Activated naive CD8-positive, alpha-beta T cell treated with anti-CD3 and anti-CD28 coated beads for 36 hours (primary cell): ENCODE measurements at places on chromosomes 11 and 22. TPM values are rescaled to one million over a fixed set of nuclear protein-coding genes. Genes with fewer than 3 reads are reported as not detected.

- DNase-seq, result no peak
- H3K27ac ChIP-seq, result peak overlapping the region; percentile 62
- peaks cover 16% of the 10 kb centered on the region for H3K4me1 ChIP-seq
- peaks cover 2% of the 10 kb centered on the region for H3K36me3 ChIP-seq
Observed at GRCh38 chr22:39832627-39833074, 60.9 kb downstream of the ENTHD1 start.

DNA sequence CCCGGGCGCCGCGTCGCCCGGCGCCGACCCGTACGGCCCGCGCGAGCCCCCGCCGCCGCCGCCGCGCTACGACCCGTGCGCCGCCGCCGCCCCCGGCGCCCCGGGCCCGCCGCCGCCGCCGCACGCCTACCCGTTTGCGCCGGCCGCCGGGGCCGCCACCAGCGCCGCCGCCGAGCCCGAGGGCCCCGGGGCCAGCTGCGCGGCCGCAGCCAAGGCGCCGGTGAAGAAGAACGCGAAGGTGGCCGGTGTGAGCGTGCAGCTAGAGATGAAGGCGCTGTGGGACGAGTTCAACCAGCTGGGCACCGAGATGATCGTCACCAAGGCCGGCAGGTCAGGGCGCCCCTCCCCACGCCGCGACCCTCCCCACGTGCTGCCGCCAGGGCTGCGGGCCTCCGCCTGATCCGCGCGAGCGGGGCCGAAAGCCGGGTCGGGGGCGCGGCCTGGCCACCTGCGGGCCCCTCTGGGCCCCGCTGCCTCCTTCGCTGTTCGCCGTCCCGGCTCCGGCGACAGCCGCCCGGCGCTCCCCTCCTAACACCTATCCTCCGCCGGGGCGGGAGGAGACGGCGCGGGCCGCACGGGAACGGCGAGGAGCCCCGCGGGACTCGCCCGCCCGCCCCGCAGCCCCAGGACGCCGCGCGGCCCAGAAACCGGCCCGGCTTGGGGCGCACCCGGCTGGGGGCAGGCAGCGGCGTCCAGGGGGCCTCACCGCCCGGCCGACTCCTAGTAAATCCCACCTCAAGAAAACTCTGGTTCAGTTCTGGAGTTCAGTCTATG, 560 bp downstream of the TBX1 start:
- H3K27me3 ChIP-seq, result peaks cover 77% of the 10 kb centered on the region
- DNase-seq, result no peak
- H3K36me3 ChIP-seq, result no peaks in the 10 kb centered on the region
- peaks cover 22% of the 10 kb centered on the region for H3K4me1 ChIP-seq
- no peak overlapping the region for H3K27ac ChIP-seq

GRCh38 chr11:132114743-132115142, 744.3 kb downstream of the NTM start:
- H3K4me3 ChIP-seq, result no peak overlapping the region
- no peaks in the 10 kb centered on the region for H3K36me3 ChIP-seq
- H3K27me3 ChIP-seq, result no peaks in the 10 kb centered on the region
- H3K4me1 ChIP-seq, result no peaks in the 10 kb centered on the region
- DNase-seq, result no peak

DNA sequence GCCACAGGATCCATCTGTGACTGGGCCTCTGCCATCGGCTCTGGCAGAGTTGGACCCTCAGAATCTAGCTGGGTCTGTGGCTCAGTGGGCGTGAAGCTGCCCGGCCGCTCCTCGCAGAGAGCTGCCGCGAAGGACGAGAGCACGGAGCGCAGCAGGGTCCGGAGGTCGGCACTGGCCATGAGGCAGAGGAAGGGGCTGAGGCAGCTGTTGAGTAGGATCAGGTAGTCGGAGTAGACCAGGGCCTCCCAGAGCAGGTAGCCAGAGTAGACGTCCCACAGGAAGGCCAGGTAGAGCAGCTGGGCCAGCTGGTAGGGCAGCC, 912 bp downstream of the GPR152 start:
- no peaks in the 10 kb centered on the region for H3K36me3 ChIP-seq
- H3K4me1 ChIP-seq, result peaks cover 15% of the 10 kb centered on the region
- H3K4me3 ChIP-seq, result no peak overlapping the region
- H3K27ac ChIP-seq, result no peak overlapping the region
- H3K27me3 ChIP-seq, result no peaks in the 10 kb centered on the region
- DNase-seq, result no peak

GRCh38 chr11:86919557-86920210, 35.5 kb downstream of the FZD4 start:
- no peak overlapping the region for H3K4me3 ChIP-seq
- H3K27ac ChIP-seq, result no peak overlapping the region
- H3K4me1 ChIP-seq, result no peaks in the 10 kb centered on the region
- DNase-seq, result no peak
- no peaks in the 10 kb centered on the region for H3K27me3 ChIP-seq
- H3K36me3 ChIP-seq, result no peaks in the 10 kb centered on the region

GRCh38 chr11:19711911-19712280, 741 bp upstream of the NAV2 start:
- peaks cover 50% of the 10 kb centered on the region for H3K27me3 ChIP-seq
- DNase-seq, result peak; percentile 36
- H3K27ac ChIP-seq, result peak overlapping the region; percentile 81
- H3K36me3 ChIP-seq, result no peaks in the 10 kb centered on the region

DNA sequence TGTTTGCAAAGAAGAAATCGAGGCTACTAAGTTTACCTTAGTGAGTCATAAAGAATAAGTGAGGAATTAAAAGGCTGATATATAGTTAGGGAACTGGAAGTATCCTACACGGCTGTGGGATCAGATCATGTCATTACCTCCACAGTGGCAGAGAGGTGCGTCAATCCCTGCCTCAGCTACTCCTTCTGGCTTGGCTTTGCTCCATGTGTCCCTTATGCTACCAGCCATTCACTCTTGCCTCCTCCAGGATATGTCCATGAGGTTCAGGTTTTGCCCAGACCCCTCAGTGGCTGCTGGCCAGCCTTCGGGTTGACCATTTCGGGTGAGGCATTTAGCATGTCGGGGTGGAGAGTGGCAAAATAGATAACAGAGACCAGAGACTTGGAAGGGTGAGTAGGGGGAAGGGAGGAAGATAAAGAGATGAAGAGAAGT, 153.4 kb downstream of the LDLRAD3 start:
- H3K27me3 ChIP-seq, result peaks cover 28% of the 10 kb centered on the region
- H3K4me3 ChIP-seq, result no peak overlapping the region
- no peaks in the 10 kb centered on the region for H3K4me1 ChIP-seq
- no peak for DNase-seq
- H3K36me3 ChIP-seq, result no peaks in the 10 kb centered on the region
- H3K27ac ChIP-seq, result no peak overlapping the region

GRCh38 chr11:19116276-19116970, 545 bp upstream of the ZDHHC13 start:
- peak overlapping the region; percentile 94 for H3K4me3 ChIP-seq
- peaks cover 30% of the 10 kb centered on the region for H3K36me3 ChIP-seq
- peaks cover 37% of the 10 kb centered on the region for H3K4me1 ChIP-seq
- peak; percentile 6 for DNase-seq
- H3K27ac ChIP-seq, result peak overlapping the region; percentile 44

GRCh38 chr11:69183613-69184012, 27.9 kb downstream of the SMIM38 start:
- H3K36me3 ChIP-seq, result peaks cover 2% of the 10 kb centered on the region
- H3K4me3 ChIP-seq, result no peak overlapping the region
- DNase-seq, result no peak
- no peak overlapping the region for H3K27ac ChIP-seq
- H3K4me1 ChIP-seq, result no peaks in the 10 kb centered on the region

DNA sequence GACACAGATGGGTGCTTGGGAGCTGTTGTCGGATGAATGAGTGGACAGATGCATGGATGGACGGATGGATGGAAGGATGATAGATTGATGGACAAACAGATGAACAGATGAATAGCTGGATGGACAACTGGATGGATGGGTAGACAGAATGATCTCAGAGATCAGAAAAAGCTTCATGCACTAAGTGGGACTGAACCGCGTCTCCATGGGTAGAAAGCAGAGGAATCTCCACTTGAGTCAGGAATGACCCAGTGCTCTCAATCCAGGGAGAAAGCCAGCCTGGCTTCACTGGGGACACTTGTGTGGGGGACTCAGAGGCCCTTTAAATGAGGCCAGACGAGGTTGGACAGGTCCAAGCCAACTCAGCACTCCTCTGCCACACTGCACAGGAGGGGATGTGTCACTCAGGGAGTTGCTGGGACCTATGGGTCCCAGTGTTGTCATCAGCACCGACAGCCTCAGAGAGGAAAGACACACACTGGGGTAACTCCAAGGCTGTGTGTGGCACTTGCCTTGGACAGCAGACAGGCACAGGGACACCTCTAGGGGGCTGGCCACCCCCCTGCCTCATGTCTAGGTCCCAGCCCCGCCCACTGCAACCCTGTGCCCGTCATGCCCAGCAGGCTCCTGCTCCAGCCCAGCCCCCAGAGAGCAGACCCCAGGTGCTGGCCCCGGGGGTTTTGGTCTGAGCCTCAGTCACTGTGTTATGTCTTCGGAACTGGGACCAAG, 5.6 kb downstream of the IGLL5 start:
- H3K4me1 ChIP-seq, result peaks cover 2% of the 10 kb centered on the region
- no peak overlapping the region for H3K4me3 ChIP-seq
- no peak overlapping the region for H3K27ac ChIP-seq
- H3K36me3 ChIP-seq, result no peaks in the 10 kb centered on the region
- peaks cover 40% of the 10 kb centered on the region for H3K27me3 ChIP-seq

- no peak overlapping the region for H3K4me3 ChIP-seq
- H3K4me1 ChIP-seq, result no peaks in the 10 kb centered on the region
- no peak for DNase-seq
- H3K27me3 ChIP-seq, result no peaks in the 10 kb centered on the region
- H3K36me3 ChIP-seq, result no peaks in the 10 kb centered on the region
- no peak overlapping the region for H3K27ac ChIP-seq
Observed at GRCh38 chr22:31046539-31047226, 34.4 kb upstream of the SMTN start.

- no peaks in the 10 kb centered on the region for H3K36me3 ChIP-seq
- no peaks in the 10 kb centered on the region for H3K27me3 ChIP-seq
- no peaks in the 10 kb centered on the region for H3K4me1 ChIP-seq
Observed at GRCh38 chr11:132610216-132610615, 922.1 kb downstream of the OPCML start.

ADAMTS15 gene
- not detected for total RNA-seq

OR8D4 gene
- total RNA-seq, result not detected

YPEL4 gene
- total RNA-seq, result 0.38 TPM

C11orf91 gene
- total RNA-seq, result not detected

FOXRED2 gene
- total RNA-seq, result 26.0 TPM

CHST1 gene
- total RNA-seq, result not detected

ALX4 gene
- total RNA-seq, result not detected

LIF gene
- total RNA-seq, result 288 TPM

ABTB2 gene
- total RNA-seq, result 1.4 TPM

NXPE2 gene
- total RNA-seq, result not detected
